ENCODE measurements at places on chromosomes 11 and 22. TPM values are rescaled to one million over a fixed set of nuclear protein-coding genes. Genes with fewer than 3 reads are reported as not detected.

DNA sequence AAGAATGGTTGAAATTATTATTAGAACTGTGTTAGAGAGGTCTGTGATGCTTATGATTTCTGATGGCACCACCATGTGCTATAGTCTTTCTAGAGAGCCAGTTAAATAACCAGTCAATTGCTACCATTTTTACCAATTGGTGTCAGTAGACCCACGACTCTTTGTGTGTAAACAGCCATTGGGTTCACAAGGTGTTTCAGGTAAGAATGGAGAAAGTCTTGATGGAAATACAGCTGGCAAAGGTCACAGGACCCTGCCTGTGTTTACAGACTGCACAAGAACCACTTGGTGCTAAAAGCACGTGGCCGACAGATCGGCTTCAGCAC, 30.5 kb upstream of the OR10G7 start:
- H3K4me3 ChIP-seq: no peak overlapping the region
- peaks cover 16% of the 10 kb centered on the region for H3K27me3 ChIP-seq
- no peak for DNase-seq
- H3K4me1 ChIP-seq: peaks cover 5% of the 10 kb centered on the region
- H3K27ac ChIP-seq: no peak overlapping the region

DNA sequence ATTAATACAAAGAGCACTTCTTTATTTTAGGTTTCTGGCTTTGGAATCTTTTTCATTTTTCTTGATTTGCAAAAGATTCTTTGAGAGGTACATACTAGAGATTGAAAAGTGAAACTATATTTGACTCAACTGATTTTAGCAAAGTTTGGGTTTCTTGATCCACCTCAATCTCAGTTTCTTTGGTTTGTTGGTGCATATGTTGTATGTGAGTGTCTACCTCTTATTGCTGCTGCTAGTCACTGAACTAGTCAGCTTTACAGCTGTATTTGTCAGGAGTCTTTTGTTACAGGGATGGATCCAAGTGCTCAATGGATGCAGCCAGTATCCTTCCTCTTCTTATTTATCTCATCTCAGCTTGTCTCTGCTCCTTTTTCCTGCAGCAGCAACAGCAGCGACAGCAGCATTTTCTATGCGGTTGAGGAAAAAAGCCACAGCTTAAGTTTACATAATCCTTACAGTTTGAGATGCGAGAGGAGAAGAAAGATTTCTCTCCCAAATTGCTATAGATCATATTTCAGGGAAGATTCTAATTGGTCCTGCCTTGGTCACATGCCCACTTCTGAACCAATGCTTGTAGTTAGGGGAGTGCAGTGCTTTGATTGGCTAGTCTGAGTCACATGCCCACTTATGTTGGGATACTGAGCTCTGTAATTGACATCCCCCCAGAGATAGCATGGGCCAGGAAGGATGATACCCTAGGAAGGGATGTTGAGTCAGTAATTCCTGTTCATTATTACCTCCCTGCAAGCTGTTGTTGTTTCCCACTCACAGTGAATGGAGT, 10.0 kb upstream of the ZNRF3 start:
- H3K4me1 ChIP-seq: no peaks in the 10 kb centered on the region
- no peaks in the 10 kb centered on the region for H3K27me3 ChIP-seq
- H3K27ac ChIP-seq: no peak overlapping the region
- H3K4me3 ChIP-seq: no peak overlapping the region
- DNase-seq: no peak

- no peaks in the 10 kb centered on the region for H3K36me3 ChIP-seq
- DNase-seq: peak; percentile 24
- no peaks in the 10 kb centered on the region for H3K4me1 ChIP-seq
- no peak overlapping the region for H3K27ac ChIP-seq
- H3K4me3 ChIP-seq: no peak overlapping the region
- H3K27me3 ChIP-seq: no peaks in the 10 kb centered on the region
These were observed 351.1 kb downstream of the CADM1 start for GRCh38 chr11:115153135-115153534.

- H3K27me3 ChIP-seq: no peaks in the 10 kb centered on the region
- no peaks in the 10 kb centered on the region for H3K36me3 ChIP-seq
- H3K27ac ChIP-seq: no peak overlapping the region
- H3K4me3 ChIP-seq: no peak overlapping the region
- H3K4me1 ChIP-seq: no peaks in the 10 kb centered on the region
- no peak for DNase-seq
These were observed 754 bp downstream of the OR52A1 start for GRCh38 chr11:5153574-5154431.

DNA sequence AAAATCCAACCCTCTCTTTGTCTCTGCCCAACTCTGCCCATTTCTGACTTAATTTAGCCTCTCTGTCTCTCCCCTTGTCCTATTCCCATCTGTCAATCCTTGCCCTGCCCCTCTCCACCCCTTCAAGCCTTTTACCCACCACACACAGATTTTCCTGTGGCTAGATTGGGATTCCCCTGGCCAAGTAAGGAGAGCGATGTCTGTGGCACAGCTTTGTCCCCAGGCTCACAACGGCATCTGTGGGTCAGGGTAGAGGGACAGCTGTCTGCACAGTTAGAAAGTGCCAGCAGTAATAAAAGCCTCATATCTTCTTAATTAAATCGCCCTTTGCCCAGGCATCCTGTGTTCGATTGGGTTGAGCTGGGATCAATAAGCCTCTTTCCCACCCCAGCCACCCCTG, 1.3 kb upstream of the KCNC1 start:
- H3K4me3 ChIP-seq: no peak overlapping the region
- H3K36me3 ChIP-seq: no peaks in the 10 kb centered on the region
- no peaks in the 10 kb centered on the region for H3K4me1 ChIP-seq
- no peak overlapping the region for H3K27ac ChIP-seq
- DNase-seq: no peak
- peaks cover 32% of the 10 kb centered on the region for H3K27me3 ChIP-seq

DNA sequence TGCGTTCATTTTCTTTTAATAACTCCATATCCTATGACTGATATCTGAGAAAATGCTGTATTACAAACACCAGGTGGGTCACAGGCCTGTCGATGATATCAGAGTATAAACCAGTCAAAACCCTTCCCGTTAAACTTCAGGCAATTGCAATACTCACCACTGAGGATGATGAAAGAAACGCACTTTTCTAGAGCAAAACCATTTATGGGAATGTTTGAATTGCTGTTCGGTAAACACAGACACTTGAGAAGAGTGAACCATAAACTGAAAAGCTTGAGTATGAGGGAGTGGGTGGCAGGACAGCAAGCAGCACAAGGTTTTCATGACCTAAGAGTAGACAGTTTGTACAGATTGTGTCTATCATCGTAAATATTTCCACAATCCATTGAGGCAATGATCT, 139.8 kb upstream of the CEP126 start:
- no peaks in the 10 kb centered on the region for H3K4me1 ChIP-seq
- H3K27me3 ChIP-seq: no peaks in the 10 kb centered on the region
- no peak overlapping the region for H3K27ac ChIP-seq
- DNase-seq: no peak

DNA sequence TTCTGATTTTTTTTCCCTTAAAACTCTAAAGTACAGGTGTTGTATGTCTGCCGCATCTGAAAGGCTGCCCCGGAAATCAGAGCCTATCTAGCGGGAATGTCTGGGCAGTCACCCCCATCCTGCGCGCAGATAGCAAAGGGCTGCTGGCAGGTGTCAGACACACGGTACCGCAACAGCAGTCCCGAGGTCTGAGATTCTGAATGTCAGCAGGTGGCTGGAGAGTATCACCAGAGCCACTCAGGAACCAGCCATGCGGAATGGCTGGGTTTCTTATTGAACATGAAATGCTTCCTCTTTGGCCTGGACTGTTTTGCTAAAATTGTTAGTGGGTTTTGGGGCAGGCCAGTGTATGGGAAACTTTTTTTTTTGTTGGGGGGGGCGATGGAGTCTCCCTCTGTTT, 53.3 kb downstream of the CERK start:
- H3K36me3 ChIP-seq: no peaks in the 10 kb centered on the region
- H3K27ac ChIP-seq: no peak overlapping the region
- H3K4me3 ChIP-seq: no peak overlapping the region
- H3K27me3 ChIP-seq: no peaks in the 10 kb centered on the region

DNA sequence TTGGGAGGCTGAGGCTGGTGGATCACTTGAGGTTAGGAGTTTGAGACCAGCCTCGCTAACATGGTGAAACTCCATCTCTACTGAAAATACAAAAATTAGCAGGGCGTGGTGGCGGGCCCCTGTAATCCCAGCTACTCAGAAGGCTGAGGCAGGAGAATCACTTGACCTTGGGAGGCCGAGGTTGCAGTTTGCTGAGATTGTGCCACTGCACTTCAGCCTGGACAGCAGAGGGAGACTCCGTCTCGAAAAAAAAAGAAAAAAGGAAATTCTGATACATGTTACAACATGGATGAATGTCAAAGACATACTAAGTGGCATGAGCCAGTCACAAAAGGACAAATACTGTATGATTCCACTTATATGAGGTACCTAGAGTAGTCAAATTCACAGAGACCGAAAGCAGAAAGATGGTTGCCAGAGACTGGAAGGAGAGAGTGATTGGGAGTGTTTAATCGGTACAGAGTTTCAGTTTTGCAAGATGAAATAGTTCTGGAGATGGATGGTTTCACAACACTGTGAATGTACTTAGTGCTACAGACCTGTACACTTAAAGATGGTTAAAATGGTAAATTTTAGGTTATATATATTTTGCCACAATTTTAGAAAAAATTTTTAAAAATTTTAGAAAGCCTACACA, 92.3 kb downstream of the BLID start:
- no peaks in the 10 kb centered on the region for H3K36me3 ChIP-seq
- H3K27me3 ChIP-seq: no peaks in the 10 kb centered on the region
- no peak for DNase-seq

- DNase-seq: peak; percentile 84
- H3K27me3 ChIP-seq: no peaks in the 10 kb centered on the region
- H3K36me3 ChIP-seq: peaks cover under 1% of the 10 kb centered on the region
- H3K4me1 ChIP-seq: peaks cover 68% of the 10 kb centered on the region
- peak overlapping the region; percentile 97 for H3K27ac ChIP-seq
- H3K4me3 ChIP-seq: no peak overlapping the region
These were observed 86.2 kb downstream of the RPL27A start for GRCh38 chr11:8768625-8769333.

MUC2 gene
- not detected for total RNA-seq

RBMXL2 gene
- total RNA-seq: not detected
